ENCODE measurements at places on chromosomes 7 and 10. TPM values are rescaled to one million over a fixed set of nuclear protein-coding genes. Genes with fewer than 3 reads are reported as not detected.
A peak's percentile ranks its signal among the peaks of the same experiment; 100 is the strongest.

GRCh38 chr10:33109788-33110469 is 151.9 kb upstream of the ITGB1 start:
- DNase-seq: no peak

GRCh38 chr10:18616337-18616736 is 35.0 kb downstream of the NSUN6 start:
- no peak for DNase-seq

TFPI2 gene
- 0.97 TPM for total RNA-seq

TMEM178B gene
- total RNA-seq: 34.2 TPM

DNA sequence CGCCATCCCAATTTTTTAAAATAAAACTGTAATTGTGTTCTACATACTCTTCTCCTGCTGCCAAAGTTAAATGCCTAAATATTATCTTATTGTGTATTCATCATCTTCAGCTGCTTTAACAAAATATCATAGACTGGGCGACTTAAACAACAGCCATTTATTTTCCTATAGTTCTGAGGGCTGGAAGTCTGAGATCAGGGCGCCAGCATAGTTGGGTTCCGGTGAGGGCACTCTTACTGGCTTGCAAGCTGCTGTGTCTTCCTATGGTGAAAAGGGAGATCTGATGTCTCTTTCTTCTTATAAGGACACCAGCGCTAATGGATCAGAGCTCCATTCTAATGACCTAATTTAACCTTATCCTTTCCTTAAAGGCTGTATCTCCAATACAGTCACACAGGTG is 30.4 kb downstream of the CSTF2T start:
- DNase-seq: no peak

DNA sequence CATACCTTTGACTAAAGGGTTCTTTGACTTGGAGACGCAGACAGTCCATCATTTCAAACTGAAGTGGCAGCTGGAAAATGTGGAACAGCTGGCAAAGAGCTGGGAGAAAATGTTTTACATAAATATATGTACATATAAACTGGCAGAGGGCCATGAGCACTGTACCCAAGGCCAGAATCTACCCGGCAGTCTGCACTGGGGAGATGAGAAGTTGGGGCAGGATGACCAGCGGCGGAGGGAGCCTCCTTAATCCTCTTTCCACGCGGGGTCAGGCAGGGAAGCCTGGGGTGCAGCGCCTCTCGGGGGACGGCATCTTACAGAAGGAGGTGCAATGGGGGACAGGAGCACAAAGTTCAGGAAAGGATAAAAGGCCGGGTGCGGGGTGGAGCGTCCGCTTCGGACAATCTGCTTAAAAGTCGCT is 1.3 kb downstream of the GLI3 start:
- peak; percentile 30 for DNase-seq

- DNase-seq: no peak
Measured at GRCh38 chr10:68959695-68960527, 3.9 kb downstream of the DDX21 start.

- DNase-seq: peak; percentile 32
Measured at GRCh38 chr7:90119178-90119971, 34.9 kb upstream of the STEAP1 start.

GRCh38 chr10:22427890-22428571 is 82.7 kb downstream of the SPAG6 start:
- no peak for DNase-seq

DIP2C gene
- total RNA-seq: 27.6 TPM

LRRD1 gene
- not detected for total RNA-seq

DNA sequence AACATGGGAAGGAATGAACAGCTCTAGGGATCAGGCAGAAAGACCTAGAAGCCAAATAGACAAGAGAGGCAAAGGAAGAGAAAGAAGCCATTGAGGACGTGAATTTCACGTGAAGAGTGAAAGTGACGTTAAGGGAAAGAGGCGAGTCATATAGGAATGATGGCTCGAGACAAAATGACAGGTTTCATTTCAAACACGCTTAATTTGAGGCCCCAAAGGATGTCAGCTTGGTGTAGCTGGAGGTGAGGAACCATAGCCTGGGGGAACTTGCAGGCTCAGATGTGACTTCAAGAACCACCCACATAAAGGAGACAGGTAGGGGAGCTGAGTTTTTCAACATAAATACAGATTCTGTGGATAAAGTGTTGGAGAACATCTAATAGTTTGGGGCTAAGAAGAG is 84.3 kb upstream of the ATP6V0A4 start:
- no peak for DNase-seq

DNA sequence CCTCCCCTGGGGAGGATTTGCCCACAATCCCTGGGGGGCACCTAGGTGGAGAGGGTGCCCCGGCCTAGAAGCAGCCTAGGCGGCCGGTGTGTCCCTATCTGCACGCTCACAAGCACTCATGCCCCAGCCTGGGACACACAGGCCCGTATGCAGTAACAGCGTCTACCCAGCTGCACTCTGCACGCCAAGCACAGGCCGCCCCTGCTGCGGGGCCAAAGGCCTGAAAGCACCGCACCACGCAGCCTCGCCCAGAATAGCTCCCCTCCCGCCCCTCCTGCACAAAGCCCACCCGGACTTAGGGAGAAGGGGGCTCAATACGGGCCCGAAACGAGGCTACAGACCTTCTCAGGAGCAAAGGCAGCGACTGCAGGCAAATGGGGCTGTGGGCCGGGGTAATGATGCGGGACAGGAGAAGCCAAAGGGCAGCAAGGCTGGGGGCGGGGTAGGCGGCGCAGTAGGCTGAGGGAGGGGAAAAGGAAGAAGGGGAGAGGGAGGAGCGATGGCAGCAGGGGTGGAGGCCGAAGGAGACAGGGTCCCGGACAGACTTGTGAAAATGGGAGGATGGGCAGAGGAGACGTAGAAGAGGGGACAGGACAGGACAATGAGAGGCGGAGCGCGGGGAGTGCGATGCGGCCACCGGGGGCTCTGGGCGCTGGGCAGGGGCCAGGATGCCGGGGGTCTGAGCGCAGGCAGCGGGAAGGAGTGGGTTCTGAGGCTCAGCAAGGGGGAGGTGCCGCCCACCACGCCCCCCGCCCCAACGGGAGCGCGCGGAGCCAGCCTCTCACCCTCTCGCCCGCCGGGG is 544 bp downstream of the GPRIN2 start:
- peak; percentile 26 for DNase-seq

DNA sequence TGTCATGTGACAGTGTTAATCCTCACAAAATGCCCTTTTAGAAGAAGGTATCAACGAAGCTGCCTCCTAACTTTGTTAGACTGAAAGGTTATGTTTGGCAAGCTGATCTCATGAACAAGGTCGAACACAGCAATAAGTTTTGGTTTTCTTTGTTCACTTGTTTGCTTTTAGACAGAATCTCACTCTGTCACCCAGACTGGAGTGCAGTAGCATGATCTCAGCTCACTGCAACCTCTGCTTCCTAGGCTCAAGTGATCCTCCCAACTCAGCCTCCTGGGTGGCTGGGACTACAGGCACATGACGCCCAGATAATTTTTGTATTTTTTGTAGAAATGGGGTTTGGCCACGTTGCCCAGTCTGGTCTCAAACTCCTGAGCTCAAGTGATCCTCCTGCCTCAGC is 1.1 kb downstream of the STRA8 start:
- DNase-seq: no peak

GRCh38 chr10:60208676-60209269 is 180.9 kb downstream of the ANK3 start:
- DNase-seq: no peak

DNA sequence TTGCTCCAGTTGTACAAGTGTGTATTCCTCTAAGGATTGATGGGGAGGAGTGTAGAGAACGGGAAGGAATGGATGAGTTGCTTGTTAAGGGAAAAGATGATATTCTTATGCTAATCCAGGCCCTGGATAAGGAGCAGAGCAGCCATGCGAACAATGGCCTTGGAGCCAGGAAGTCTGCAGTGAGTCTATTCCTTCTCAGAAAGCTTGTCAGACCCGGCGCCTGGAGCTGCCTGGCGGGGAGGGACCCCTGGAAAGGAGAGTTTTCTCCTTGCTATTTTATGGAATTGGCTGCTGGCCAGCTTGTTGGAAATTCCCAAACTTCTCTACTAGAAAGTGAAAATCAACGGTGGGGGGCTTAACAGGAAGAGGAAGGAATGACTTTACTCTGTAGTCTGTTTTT is 89.1 kb downstream of the MMRN2 start:
- no peak for DNase-seq
